ENCODE measurements at places on chromosomes 16 and 17. TPM values are rescaled to one million over a fixed set of nuclear protein-coding genes. Genes with fewer than 3 reads are reported as not detected.

GRCh38 chr16:19344980-19345379 is 59.4 kb downstream of the CLEC19A start:
- no peaks in the 10 kb centered on the region for H3K36me3 ChIP-seq
- no peak for DNase-seq
- peaks cover 4% of the 10 kb centered on the region for H3K27me3 ChIP-seq
- peaks cover 5% of the 10 kb centered on the region for H3K4me1 ChIP-seq

SLFN14 gene
- total RNA-seq: 0.59 TPM

FNDC8 gene
- not detected for total RNA-seq

ZG16 gene
- total RNA-seq: not detected

PRAC2 gene
- total RNA-seq: not detected

ITGB3 gene
- total RNA-seq: 10.5 TPM

ZNF423 gene
- total RNA-seq: 10.7 TPM

All from lower lobe of right lung (tissue), 2 donors.